Left renal cortex interstitium (tissue), 4 donors: ENCODE measurements at places on chromosomes 6 and 20. TPM values are rescaled to one million over a fixed set of nuclear protein-coding genes. Genes with fewer than 3 reads are reported as not detected.

GRCh38 chr6:147126618-147127022, 77.6 kb upstream of the STXBP5 start:
- DNase-seq = no peak

- no peak for DNase-seq
Observed at GRCh38 chr20:57899554-57899953, 189.7 kb upstream of the PMEPA1 start.

DNA sequence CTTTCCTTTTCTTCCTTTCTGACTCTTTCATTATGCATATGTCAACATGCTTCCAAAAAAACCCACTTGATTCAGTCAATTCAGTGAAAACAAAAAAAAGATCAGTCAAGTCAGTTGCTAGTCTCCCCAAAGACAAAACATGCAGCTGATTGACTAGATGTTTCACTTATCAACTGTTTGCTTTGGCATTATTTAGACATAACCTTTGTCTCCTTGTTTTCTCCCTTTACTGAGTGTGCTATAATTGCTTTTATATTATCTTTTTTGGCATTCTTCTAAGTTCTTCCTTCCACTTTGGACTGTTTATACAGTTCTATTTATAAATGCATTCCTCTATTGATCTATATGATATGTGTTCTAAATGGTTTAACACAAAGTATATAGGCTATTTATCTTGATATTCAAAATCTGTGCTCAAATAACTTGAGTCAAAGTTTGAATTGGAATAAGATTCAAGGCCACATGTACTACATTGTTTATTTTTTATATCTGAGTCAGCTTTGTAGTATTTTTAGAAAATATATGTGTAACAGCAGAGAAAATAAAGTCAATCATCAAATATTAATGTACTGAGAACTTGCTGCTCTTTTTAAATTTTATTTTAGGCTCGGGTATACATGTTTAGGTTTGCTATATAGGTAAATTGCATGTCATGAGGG, 260.5 kb downstream of the CENPW start:
- no peak for DNase-seq

- DNase-seq = no peak
Observed at GRCh38 chr6:33297956-33298772, 578 bp downstream of the RGL2 start.

GRCh38 chr6:14734416-14735340, 511.2 kb upstream of the JARID2 start:
- no peak for DNase-seq

ENPP4 gene
- polyA plus RNA-seq = 19.2 TPM

C6orf52 gene
- polyA plus RNA-seq = 2.6 TPM

UNC5CL gene
- polyA plus RNA-seq = 4.7 TPM

CAPN11 gene
- 0.16 TPM for polyA plus RNA-seq
